ENCODE measurements at places on chromosomes 3 and 15.

- no peak for DNase-seq
Observed at GRCh38 chr3:8517487-8517886, 15.9 kb downstream of the LMCD1 start.

DNA sequence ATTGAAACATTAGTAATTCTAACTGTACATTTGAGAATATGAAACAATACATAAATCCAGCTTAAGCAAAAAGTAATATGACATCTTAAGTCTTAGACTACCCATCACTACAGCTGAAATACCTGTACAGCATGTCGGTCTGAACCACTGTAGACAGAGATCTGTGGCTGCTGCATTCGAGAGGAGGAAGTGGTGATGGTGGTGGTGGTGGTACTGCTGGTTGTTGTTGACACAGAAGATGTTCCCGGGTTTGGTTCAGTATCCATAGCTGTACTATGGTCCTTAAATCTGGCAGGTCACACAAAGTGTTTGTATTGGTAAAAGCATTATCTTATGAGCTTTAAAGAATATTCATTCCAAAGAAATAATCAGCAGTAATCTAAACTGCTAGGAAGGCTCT is 2.9 kb downstream of the PHC3 start:
- no peak for DNase-seq

DNA sequence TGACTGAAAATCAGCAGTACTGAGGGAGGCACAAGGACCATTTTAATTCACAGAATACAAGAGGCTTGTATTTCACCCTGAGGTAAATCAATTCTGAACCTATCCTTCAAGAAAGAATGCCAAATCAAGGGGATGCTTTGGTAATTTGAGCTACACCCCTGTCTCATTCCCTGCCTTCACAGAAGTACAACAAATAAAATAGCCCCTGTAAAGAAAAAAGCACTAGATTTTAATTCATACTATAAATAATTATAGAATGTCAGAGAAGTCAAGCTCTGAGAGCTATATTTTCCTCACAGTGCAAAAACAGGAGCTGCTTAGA is 249.0 kb downstream of the ISL2 start:
- DNase-seq, result no peak

DNA sequence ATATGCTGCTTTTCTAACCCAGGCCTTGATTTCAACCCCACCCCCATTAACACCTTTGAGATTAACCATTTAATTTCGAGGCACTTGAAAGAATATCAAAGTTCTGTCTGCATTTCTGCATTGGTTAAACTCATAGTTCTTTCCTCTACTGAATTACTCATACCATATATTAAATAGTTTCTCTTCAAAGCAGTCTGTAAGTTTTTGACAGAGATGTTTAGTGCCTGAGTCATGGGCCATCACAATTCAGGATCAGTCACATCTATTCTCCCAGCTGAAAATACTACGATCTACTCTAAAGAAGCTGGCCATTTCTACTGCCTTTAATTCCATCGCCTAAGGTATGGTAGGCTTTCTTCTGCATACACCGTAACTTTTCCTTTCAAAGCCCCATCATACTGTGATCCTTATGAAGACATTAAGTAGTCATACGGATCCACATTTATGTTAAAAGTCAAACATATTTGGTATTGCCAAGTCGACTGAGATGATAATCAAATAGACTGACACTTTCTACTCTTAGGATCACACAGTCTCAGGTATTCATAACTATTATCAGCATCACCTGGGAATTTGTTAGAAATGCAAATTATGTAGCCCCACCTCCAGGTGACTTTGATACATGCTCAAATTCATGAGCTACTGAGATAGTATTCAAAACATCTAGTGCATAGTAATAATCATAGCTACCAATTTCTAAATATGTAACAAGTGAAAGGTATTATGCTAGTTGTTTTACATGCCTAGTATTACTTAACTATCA is 489.4 kb upstream of the IL12A start:
- DNase-seq, result no peak

DNA sequence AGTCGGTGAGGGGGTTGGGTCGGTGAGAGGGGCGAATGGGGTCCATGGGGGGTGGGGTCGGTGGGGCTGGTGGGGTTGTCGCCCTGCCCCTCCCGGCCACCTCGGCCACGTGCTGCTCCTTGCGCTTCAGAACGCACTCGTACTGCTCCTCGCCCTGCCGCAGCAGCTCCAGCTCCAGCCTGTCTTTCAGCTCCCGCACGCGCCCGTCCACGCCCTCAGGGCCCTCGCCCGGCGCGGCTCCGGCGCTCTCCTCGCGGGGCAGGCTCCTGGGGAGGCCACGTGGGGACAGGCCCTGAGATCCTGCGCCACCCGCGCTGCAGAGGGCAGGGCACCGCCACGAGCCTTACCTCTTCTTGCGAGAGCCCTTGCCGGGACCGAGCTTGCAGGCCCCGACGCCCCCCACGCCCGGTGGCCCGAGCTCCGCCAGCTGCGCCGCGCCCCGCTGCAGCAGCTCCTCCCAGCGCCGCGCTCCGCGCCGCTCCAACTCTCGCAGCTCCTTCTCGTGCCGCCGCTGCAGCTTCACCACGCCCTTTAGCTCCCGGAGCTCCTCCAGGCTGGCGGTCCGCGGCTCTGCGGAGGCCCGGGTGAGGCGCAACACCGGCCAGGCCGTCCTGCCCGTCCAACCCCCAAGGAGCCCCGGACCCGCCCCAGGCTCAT is 8.2 kb upstream of the ANKRD63 start:
- no peak for DNase-seq

- no peak for DNase-seq
Observed at GRCh38 chr3:24480497-24480896, 14.2 kb downstream of the THRB start.

GRCh38 chr3:194750491-194750828 is 64.8 kb downstream of the FAM43A start:
- DNase-seq, result no peak

- DNase-seq, result no peak
Observed at GRCh38 chr3:43248185-43248583, 38.2 kb upstream of the SNRK start.

- DNase-seq, result no peak
Observed at GRCh38 chr3:188326968-188327367, 173.0 kb downstream of the LPP start.

- peak; percentile 26 for DNase-seq
Observed at GRCh38 chr3:195151866-195152541, 119.0 kb downstream of the XXYLT1 start.

GRCh38 chr3:38641461-38642110 is 7.9 kb downstream of the SCN5A start:
- DNase-seq, result no peak

DNA sequence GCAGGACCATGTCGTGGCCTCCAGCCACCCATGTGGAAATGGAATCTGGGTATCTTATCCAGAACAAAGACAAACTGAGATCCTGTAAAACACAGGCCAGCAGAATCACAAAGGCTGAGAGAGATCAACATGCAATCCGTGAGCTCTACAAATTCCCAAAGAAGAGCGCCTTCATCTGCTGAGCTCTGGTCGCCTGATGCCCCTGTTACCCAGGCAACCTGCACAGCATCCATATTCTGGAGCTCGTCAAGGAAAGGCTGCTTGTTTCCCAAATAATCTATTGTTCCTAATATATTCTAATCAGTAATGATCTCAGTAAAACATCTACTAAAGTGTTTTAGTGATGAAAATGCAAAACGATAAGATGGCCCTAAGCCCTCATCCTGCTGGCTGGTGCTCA is 133.6 kb downstream of the OCA2 start:
- DNase-seq, result no peak

GRCh38 chr15:85622221-85622831 is 172.4 kb downstream of the KLHL25 start:
- DNase-seq, result no peak

DNA sequence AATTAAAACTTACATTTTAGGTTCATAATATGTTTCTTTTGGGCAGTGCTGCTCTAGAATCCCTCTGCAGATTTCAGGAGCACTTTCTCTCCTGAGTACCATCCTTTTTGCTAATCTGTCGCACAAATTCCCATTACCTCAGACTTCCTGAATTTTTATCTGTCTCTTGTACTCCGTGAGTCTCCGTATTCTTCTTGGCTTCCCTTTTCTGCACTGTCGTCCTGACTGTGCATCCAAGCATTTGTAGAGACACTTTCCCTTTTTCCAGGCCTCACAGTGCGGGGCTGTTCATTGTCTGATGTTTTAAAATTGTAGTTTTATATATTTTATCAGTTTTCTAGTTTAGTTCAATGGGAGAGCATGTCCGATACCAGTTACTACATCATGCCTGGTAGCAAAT is 27.3 kb downstream of the MEF2A start:
- no peak for DNase-seq

DNA sequence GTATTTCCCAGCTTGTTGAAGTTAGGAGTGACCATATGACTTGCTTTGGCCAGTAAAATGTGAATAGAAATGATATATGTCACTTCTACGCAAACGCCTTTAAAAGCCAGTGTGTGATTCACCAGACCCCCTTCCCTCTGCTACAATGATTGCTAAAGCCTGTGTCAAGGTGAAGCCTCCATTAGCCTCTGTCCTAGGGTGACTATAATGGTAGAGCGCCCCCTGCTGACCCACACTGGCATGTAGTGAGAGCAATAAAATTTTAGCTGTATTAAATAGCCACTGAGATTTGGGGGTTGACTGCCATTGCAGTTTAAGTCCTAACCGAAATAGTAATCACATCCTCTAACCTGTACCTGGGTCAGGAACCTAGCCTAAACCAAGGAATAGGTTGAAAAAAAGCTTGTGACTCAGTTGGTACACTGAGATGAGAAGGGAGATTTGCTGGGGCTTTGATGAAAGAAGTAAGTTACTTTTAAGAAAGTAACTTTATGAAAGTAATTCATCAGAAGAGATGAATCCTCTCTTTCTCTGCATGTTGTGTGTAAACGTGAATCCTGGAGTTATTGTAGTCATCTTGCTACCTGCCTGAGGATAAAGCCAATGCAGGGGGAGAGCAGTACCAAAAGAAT is 52.6 kb downstream of the GTF2E1 start:
- no peak for DNase-seq

DNA sequence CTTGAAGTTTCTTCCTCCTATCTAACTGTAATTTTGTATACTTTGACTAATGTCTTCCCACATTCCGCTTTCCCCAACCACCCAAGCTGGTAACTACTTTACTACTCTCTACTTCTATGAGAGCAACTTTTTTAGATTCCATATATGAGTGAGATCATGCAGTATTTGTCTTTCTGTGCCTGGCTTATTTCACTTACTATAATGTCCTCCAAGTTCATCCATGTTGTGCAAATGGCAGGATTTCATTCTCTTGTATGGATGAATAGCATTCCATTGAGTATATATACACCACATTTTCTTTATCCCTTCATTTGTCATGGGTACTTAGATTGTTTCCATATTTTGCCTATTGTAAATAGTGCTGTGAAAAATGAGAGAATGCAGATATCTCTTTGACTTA is 78.5 kb upstream of the CCNL1 start:
- DNase-seq, result no peak

DNA sequence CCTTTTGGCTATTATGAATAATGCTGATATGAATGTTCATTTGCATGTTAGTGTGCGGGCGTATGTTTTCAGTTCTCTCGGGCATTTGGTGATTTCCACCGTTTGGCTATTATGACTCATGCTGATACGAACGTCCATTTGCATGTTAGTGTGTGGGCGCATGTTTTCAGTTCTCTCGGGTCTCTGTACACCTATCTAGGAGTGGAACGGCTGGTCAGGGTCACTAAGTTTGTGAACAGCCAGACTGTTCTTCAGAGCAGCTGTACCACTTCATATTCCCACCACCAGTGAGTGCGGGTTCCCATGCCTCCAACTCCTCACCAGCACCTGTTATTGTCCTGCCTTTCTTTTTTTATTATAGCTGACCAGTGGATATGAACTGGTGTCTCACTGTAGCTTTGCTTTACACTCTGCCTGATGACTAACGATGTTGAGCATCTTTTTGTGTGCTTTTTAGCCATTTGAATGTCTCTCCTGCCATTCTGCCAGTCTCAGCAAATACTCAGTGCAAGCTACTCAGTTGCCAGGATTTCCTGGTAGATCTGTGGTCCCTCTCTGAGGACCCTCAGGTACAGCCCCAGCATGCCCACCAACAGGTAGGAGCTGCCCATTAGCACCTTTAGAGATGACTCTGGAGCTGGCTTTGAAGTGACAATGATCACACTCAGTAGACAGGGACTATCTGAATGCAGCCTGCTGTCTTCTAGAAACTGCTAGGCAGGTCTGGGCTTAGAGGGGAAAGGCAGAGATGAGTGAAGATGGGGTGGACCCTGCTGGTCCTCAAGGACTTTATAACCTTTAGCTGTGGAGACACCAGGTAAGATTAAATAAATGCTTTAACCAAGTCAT is 141.1 kb downstream of the XXYLT1 start:
- no peak for DNase-seq

GRCh38 chr3:45786801-45787495 is 9.4 kb downstream of the SLC6A20 start:
- DNase-seq, result no peak

GRCh38 chr3:185290266-185290665 is 36.4 kb upstream of the EHHADH start:
- DNase-seq, result no peak

DNA sequence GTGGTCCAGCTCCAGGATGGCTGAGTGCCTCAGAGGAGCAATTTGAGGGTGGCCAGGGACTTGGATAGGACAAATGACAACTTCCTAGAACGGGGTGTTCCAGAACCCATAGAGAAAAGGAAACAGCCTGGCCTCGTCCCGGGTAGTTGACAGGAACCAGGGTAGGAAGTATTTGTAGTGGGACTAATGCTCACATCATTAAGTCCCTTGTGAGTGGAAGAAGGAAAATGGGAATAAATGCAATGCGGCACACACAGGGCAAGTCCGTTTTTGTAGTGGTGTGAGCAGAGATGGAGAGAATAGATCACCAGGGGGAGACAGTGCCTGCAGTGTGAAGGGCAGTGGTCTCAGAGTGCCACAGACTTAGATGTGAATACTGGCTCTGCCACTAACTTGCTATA is 19.6 kb downstream of the TIMP4 start:
- no peak for DNase-seq
